Type B pancreatic cell (in vitro differentiated cells): ENCODE measurements at places on chromosomes 7 and 10. TPM values are rescaled to one million over a fixed set of nuclear protein-coding genes. Genes with fewer than 3 reads are reported as not detected.

IMMP2L gene
- 21.8 and 23.0 TPM in 2 replicates for total RNA-seq

CCL24 gene
- total RNA-seq: not detected in 2 replicates

CYP2C9 gene
- total RNA-seq: 1.5 and 2.8 TPM in 2 replicates

RELN gene
- 17.5 and 23.0 TPM in 2 replicates for total RNA-seq

UCN3 gene
- total RNA-seq: 1.2 and 3.4 TPM in 2 replicates

ACTA2 gene
- 38.1 and 76.5 TPM in 2 replicates for total RNA-seq

KCTD7 gene
- 6.7 and 13.7 TPM in 2 replicates for total RNA-seq

TUBAL3 gene
- total RNA-seq: 0.19 and 0.40 TPM in 2 replicates

RARRES2 gene
- total RNA-seq: 16.3 and 109 TPM in 2 replicates

LRRN3 gene
- 4.9 and 12.9 TPM in 2 replicates for total RNA-seq

RBP3 gene
- not detected in 2 replicates for total RNA-seq

CCAR1 gene
- total RNA-seq: 79.4 and 109 TPM in 2 replicates

SPDYE11 gene
- not detected in 2 replicates for total RNA-seq

ORAI2 gene
- total RNA-seq: 23.1 and 34.9 TPM in 2 replicates
